ENCODE measurements at places on chromosomes 7 and 10. TPM values are rescaled to one million over a fixed set of nuclear protein-coding genes. Genes with fewer than 3 reads are reported as not detected.

The THNSL1 gene
- 9.4 TPM for total RNA-seq

The HPSE2 gene
- 4.0 TPM for total RNA-seq

The FBXO24 gene
- 0.82 TPM for total RNA-seq

The SCIN gene
- 110 TPM for total RNA-seq

The LRIT1 gene
- total RNA-seq, result not detected

The SYT15B gene
- total RNA-seq, result 2.7 TPM

Data from metanephros (tissue), 2 donors.